Activated T-cell treated with anti-CD3 and anti-CD28 coated beads for 4 hours (primary cell): ENCODE measurements at places on chromosomes 3 and 15.

GRCh38 chr15:67035886-67036285 lies 29.5 kb upstream of the SMAD3 start:
- no peak for DNase-seq

DNA sequence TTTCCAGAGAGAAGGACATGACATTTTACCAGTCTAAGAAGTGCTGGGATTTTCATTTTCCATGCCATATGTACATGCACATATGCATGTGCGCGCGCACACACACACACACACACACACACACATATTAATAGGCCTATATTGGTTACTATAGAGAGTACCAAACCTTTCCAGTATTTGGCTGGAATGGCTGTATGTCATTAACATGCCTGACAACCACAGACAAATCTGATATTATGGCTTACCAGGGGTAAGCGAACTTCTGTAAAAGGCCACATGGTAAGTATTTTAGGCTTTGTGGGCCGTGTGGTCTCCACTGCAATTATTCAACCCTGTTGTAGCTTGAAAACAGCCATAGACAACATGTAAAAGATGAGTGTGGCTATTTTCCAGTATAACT lies 97.2 kb upstream of the TSPAN3 start:
- no peak for DNase-seq

GRCh38 chr3:56019490-56020146 lies 448.6 kb downstream of the ERC2 start:
- DNase-seq = no peak

DNA sequence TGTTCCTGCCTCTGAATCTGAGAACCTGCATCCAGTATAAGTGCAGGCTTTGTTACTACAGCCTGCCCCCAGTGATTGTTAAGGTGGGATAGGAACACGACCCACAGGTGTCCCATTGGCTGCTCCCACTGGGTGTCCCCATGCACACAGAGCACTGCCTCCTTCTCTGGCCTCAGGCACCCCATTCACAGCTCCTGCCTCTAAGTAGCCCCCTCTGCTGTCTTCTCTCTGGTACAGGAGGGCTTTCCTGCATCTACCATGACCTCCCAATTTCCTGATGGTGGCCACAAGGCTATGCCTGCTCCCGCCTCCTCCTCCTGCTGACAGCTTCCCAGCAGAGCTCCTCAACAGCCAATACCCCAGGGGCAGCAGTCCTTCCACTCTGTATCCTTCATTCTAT lies 238.6 kb upstream of the TMC3 start:
- no peak for DNase-seq

DNA sequence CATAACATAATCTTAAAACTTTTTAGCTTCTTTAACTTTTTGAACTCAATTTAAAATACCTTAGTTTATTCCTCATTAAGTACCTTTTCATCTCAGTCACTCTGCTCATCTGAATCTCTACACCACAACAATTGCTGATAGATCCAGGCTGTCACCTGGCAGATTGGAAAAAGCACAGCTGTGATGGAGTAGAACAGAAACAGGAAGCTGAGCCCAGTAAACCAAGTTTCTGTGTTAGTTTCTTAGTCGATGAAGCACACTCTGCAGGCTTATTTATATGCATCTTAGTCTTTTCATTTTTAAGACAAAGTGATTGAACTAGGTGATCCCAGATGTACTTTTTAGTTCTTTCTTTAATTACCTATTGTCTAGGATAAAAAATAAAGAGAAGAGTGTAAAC lies 1398.0 kb upstream of the ALCAM start:
- DNase-seq = no peak

GRCh38 chr3:63333815-63334214 lies 55.7 kb downstream of the SYNPR start:
- no peak for DNase-seq

DNA sequence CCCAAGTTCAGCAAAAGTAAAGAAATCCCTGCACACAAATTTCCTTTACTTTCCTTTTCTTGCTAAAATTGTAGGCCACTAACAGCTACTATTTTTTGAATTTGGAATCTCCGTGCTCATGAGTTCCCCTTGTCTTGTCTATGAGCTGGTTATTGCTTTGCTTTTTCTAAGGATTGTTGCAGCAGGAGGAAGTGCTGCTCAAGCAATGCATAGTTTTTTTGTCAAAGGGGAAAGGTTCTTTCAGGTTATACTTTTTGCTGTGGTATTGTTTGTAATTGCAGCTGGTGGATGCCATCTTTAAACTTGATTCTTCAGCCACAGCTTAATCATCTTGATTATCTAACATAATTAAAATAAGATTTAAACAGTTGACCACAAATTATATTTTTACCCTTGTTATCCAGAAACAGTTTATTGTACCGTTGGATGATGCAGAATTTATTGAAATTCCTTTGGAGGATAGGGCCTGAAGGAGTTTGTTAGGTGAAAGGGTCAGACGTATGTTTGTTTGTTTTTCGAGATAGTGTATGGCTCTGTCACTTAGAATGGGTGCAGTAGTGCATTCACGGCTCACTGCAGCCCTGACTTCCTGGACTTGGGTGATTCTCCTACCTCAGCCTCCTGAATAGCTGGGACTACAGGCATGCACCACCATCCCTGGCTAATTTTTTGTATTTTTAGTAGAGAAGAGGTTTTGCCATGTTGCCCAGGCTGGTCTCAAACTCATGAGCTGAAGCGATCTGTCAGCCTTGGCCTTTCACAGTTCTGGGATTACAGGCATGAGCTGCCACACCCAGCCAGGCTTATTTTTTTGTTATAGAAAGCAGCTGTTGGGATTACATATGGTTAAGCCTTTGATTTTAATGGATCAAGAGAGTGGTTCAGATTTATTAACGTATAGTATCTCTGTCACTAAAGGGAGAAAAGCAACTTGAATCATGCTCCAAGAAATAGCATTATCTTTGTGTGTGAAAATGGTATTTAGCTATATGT lies 11.7 kb downstream of the MGA start:
- DNase-seq = no peak

DNA sequence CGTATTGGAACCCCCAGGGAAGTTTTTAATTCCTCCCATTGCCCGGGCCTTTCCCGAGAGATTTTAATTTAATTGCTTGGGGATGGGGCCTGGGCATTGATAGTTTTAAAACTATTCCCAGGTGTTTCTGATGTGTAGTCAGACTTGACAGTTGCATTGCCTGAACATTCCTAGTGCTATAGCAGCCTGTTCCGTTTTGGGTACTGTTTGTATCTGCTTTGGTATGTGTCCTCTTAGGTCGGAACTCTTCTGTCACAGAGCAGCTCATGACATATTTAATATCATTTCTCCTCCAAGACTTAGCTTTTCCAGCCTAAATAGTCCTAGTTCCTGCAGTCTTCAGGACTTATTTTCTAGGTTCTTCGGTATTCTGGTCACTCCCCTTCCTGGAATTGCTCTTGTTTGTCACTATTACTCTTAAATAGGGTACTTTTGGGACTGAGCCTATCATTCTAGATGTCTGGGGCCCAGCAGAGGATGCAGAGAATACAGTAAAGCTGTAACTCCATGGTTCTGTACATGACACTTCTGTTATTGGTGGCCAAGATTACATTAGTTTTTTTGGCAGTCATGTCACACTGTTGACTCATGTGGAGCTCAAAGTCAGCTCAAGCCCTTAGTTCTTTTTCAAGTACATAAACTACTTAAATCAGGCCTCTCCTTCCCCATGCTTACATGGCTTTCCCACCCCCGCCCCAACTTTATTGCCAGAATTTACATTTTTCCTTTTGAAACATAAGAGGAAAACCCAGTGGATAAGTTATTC lies 81.5 kb downstream of the BBX start:
- DNase-seq = no peak

DNA sequence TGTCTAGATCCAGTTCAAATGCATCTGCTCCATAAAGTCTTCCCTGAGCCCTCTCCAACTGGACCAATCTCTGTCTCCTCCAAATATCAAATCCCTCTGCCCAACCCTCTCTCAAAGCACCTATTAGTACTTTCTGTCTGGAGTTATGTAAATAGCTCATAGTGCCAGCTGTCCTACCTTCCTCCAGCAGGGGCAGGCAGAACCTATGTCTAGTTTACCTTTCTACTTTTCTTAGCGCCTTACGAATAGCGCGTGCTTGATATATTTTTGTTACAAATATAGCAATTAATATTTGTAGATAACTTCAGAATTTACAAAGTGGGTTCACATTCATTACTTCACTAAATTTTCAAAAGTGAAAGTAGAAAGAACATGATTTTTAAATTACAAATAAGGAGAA lies 14.0 kb upstream of the CCDC80 start:
- no peak for DNase-seq

DNA sequence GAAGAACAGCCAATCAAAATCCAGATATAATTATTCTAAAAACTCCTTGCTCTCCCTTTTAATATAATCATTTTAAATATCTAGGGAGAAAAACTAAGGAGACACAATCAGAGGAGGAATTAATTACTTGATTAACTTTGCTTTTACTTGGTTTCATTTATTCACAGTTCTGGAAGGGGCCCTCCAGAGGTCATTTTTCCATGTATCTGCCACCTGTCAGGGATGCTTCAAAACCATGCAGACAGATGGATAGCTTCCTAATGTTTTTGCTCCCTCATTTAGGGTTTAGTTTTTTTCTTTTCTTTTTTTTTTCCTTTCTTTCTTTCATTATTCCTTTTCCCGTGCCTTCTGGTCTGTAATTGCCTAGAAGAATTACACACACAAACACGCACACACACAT lies 438.1 kb upstream of the ARPP21 start:
- no peak for DNase-seq

- DNase-seq = no peak
Observed at GRCh38 chr15:48796521-48796920, 14.3 kb downstream of the CEP152 start.
